NCI-H748 treated with DMSO at 0.1 percent for 48 hours (cell line): ENCODE measurements at places on chromosomes 2 and 18.
A peak's percentile ranks its signal among the peaks of the same experiment; 100 is the strongest.

- no peak for DNase-seq
Measured at GRCh38 chr2:29991086-29991485, 69.7 kb upstream of the ALK start.

DNA sequence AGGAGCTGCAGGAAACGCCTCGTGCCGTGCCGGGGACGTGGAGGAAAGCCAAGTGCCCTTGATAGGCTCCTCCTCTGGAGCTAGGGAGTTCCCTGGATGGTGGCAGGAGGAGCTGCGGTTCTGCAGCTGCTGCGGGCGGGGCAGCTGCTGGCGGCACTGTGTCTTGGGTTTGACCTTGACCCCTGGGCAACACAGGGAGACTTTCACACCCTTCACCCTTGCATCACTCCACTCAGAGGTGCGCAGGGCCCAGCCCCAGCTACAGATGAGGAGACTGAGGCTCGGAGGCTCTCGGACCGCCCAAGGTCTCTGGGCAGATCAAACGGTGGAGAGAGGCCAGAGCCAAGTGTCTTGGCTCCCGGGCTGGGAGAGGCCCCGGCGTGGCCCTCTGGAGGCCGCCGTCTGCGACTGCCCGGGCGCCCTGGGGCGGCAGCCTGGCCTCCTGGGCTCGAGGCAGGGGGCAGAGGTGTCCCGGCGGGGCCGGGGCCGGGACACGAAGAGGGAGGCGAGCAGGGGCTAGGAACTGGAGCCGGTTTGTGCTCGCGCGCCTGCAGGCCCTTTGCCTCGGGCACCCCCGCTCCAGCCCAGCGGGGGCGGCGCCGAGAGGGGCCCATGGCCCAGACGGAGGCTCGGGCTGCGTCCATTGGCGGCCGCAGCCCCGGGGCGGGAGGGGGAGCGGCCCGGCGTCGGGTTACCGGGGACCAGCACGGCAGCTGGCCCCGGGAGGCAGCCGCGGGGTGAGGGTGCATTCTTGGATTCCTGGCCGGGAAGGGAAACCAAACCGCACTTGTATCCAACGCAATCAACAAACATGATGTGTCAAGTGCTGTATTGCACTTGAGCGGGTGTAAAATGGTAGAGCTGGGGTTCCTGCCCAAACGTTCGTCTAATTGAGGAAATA is 129.6 kb upstream of the SLC1A4 start:
- DNase-seq, result peak; percentile 37

DNA sequence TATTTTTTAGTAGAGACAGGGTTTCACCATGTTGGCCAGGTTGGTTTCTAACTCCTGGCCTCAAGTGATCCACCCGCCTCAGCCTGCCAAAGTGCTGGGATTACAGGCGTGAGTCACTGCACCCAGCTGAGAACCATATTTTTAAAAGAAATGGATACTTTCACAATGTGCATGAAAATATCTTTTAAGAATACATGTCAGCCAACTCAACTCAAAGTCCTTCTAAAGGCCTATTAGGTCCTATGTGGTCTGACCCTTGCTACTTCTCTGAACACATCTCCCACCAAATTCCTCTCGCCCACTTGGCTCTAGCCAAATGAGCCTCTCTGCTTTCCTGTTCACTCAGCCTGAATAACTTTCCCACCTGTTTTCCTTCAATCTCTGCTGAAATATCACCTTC is 119.6 kb downstream of the MTX2 start:
- no peak for DNase-seq

DNA sequence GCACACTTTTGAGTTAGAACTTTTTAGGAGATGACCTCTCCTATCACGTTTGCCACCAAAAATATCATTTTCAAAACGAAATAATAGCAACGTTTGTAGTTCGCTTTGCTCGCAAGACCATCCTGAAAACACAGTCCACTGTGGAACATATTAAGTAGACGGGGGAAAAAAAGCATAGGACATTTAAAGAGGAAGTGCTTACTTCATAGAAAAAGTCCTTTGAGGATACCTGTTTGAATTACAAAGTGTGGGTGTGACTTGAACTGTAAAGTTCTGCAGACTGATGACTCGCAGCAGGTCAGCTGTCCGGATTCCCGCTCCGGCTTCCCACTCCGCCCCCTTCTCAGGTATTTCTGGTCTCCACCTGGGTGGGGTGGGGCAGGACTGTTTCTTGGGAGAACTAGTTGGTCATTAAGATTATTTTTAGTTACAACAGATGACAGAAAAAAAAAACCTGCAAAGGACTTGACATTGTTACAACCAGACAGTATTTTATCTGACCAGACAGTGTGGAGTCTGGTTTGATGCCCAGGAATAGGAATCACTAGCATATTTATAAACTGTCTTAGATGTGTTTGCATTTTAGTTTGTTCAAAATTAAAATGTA is 13.3 kb downstream of the CNOT11 start:
- no peak for DNase-seq

DNA sequence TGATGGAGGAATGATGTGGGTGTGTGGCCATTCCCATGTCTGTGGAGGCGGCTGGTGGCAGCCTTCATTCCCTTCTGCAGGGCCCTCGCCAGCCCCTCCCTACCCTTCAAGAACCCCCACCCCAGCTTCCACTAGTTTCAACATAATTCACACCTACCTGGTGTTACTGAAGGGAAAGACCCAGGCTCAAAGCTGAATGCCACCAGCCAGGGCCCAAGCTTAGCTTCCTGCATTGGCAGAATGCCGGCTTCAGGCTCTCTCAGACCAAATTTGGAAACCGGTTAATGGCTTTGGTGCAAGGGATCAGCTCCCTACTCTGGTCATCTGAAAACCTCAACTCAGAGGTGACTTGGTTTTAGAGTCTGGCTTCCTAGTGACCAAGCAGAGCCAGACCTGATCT is 16.9 kb downstream of the GAREM2 start:
- DNase-seq, result no peak

GRCh38 chr2:159795841-159796690 is 1.9 kb downstream of the CD302 start:
- DNase-seq, result no peak

- DNase-seq, result no peak
Measured at GRCh38 chr18:61702007-61702406, 190.8 kb downstream of the RNF152 start.

GRCh38 chr2:152585830-152586484 is 131.3 kb downstream of the PRPF40A start:
- no peak for DNase-seq

DNA sequence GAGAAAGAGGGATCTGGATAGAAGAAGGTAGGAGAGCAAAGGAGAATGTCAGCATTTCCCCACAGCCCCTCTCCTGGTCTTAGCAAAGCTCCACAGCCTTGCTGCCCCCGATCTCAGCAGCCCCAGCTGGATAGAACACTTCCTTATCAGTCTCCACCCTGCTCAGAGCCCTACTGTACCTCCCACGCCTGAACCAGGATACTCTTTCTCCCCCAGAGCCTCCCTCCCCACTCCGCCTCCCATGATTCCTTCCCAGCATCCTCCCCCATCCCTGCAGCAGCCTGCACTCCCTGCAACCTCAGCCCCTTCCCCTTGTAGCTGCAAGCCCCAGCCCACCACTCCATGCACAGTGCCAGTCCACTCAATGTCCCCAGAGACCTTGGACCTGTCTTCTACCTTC is 25.8 kb downstream of the PLB1 start:
- no peak for DNase-seq

GRCh38 chr2:128399690-128400291 is 81.1 kb upstream of the HS6ST1 start:
- DNase-seq, result no peak

DNA sequence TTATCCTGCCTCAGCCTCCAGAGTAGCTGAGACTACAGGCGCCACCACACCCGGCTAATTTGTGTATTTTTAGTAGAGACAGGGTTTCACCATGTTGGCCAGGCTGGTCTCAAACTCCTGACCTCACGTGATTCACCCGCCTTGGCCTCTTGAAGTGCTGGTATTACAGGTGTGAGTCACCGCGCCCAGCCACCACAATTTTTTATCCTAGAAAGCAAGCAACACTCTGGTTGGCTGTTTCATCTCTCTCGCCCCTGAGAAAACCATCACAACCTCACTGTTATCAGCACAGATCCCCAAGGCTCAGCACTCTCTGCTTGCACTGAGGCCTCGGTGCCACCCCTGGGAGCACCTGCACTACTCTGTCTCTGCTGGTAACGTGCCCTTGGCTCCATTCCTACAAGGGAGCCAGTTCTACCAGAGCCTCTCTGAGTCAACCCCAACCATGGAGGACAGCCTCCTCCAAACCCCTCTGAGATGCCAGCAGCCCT is 134.8 kb upstream of the AGAP1 start:
- no peak for DNase-seq

DNA sequence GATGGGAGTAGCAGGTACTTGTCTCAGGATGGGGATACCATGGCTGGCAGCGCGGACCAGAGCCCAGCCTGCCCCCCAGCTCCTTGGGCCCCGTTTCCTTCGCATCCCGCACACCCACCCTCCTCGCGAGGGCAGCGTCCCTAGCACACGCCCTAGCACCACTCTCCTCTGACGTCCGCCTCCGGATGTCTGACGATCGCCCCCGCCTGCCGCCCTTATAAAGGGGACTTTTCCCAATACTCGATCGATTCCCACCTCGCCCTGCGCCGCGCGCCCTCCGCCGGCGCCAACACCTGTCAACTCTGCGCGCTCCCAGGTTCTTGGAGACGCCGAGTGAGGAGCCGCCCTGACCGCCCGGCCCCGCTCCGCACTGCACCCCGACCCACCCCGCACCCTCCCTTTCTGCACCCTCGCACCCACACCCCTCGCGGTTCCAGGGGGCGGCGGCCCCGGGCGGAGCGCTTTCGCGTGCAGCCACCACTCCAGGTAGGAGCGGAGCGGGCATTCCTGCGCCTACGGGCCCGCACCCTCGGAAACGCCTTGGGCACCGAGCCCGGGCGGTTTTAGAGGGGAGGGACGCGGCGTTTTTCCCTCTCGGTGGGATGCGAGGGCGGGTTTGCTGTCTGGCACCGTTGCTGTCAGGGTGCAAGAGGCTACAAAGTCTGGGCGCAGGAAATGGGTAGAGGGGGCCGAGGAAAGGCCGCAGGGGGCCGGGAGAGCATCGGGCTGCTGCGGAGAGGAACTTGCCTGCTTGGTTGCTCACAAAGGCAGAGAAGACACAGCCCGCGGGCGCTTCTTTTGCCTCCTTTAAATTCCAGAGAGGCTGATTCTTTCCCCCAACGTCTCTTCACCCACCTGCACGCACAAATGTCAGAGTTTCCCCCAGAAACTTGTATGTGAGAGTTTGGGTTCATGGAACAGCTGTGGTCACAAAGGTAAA is at the start of gene SLC5A7:
Gene SLC5A7, plus strand, starts transcription at position 247 of the 940 bp plus-strand sequence. CDS start 1,632 bp downstream, outside the sequence.
- no peak for DNase-seq

DNA sequence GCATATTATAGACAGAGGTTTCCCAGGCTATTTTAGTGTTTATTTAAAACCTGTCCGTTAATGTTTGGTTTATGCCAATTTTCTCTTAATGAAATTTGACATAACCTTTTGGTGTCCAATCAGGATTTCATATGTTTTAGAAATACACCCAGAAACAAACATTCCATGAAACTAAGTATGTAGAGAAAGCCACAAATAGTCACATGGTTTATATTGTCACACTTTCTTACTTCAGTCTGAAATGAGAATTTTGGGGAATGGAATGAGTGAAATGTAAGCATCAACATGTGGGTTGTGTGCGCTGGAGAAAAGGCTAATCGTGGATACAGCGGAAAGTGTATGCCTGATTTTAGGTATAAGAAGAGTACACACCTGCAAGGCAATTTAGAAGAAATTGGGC is 277.0 kb upstream of the RAB12 start:
- DNase-seq, result no peak

- DNase-seq, result no peak
Measured at GRCh38 chr2:122627388-122627787, 871.9 kb downstream of the TSN start.

GRCh38 chr2:173238385-173238784 is 116.3 kb upstream of the CDCA7 start:
- peak; percentile 22 for DNase-seq

GRCh38 chr2:206230060-206230762 is 44.3 kb upstream of the ZDBF2 start:
- DNase-seq, result peak; percentile 83

- DNase-seq, result no peak
Measured at GRCh38 chr2:227504700-227505099, 32.7 kb downstream of the AGFG1 start.

GRCh38 chr2:168789776-168790175 is 12.7 kb upstream of the NOSTRIN start:
- DNase-seq, result no peak

GRCh38 chr2:134453476-134453875 is 199.6 kb downstream of the MGAT5 start:
- no peak for DNase-seq

GRCh38 chr2:149348291-149348690 is 17.9 kb downstream of the LYPD6 start:
- no peak for DNase-seq

- no peak for DNase-seq
Measured at GRCh38 chr2:190970873-190971506, 43.0 kb downstream of the STAT1 start.

DNA sequence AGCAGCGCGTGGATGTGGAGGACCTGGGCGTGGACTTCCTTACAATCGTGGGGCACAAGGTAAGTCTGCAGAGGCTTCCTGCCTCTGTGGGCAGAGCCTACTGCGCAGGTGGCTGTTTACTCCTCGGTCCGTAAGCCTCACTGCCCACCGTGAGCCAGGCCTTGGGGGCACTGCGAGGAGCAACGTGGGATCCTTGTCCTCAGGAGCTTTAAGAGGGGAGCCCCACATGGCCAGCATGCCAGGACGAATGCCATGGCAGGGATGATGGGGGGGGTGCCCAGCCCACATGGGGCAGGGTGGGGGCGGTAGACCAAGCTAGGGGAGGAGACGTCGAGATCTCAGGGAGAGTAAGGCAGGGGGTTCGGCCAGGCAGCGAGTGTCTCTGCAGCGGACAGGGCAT is 18.0 kb upstream of the ESPNL start:
- no peak for DNase-seq

GRCh38 chr2:221129657-221130056 is 442.4 kb downstream of the EPHA4 start:
- DNase-seq, result no peak

DNA sequence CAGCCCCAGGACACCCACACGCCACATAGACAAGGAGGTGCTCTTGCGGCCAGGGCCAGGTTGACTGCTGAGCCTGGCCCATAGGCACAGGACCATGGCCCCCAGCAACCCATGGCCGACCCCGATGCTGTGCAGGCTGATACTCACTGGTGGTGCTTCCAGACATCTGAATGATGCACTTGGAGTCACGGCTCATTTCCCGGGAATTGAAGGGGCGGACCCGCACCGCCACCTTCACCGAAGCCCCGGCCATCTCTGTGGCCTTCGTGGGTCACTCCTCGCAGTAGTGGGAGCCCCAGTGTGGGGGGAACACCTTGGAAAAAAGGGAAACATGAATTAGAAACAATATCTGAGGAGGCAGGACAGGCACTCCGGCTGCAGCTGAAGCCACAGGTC is 22.5 kb downstream of the KIF1A start:
- no peak for DNase-seq

GRCh38 chr18:61443081-61443725 is 110.0 kb downstream of the CDH20 start:
- DNase-seq, result no peak
